Muscle of arm (tissue), 14 donors: ENCODE measurements at places on chromosomes 3 and 15.
A peak's percentile ranks its signal among the peaks of the same experiment; 100 is the strongest.

- DNase-seq: no peak
Observed at GRCh38 chr15:31309893-31310606, 16.6 kb upstream of the KLF13 start.

GRCh38 chr3:67384760-67385397 is 269.5 kb downstream of the SUCLG2 start:
- peak; percentile 40 for DNase-seq

DNA sequence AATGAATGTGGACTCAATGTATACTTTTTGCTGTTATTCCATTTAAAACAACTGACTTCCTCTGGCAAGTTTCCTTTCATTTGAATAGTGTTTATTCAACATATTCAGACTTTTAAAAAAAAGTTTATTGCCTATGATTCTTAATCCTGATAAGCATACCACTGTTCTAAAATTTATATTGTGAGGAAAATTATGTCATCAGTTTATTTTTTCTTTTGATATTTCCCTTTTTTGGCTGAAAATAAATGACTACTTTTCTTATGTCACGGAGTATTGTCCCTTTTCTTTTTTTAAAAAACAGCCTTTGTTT is 109.5 kb downstream of the CDIN1 start:
- DNase-seq: no peak

- no peak for DNase-seq
Observed at GRCh38 chr3:116199063-116199462, 246.2 kb downstream of the LSAMP start.

GRCh38 chr3:10280177-10280529 is 12.6 kb downstream of the GHRL start:
- no peak for DNase-seq

DNA sequence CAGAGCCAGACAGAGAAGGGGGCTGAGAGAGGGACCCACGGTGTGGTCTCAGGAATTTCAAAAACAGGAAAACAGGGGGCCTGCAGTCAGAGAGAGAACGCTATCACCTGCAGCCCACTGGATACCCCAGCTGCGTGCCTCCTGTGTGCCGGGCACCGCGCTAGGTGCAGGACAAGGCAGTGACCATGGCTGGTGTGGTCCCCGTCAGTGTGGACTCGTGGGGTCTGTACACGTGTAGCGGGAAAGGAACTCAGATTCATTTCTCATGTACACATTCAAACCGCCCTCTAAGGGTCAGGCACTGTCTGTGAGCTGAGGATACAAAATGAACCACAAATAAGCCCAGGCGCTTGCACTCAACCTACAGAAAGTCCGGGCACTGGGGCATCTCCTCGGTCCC is 20.9 kb downstream of the SSUH2 start:
- DNase-seq: no peak

- DNase-seq: no peak
Observed at GRCh38 chr3:194727435-194728128, 41.9 kb downstream of the FAM43A start.
